ENCODE measurements at places on chromosomes 16 and 17.

DNA sequence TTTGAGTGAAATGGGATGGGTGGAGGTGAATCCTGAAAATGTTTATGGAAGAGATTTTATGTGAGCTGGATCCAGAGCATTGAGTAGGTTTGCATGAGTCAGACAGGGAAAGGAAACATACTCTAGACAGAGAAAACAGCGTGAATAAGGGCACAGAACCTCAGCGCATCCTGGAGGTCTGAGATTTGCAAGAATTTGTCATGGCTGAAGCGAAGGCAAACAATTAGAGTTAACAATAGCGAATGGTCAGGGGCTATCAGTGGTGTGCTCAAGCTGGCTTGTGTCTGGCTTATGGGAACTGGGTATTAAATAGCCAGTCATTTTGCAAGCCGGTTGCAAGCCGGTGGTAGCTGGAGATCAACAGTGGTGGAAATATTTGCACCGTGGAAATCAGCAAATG is 36.4 kb downstream of the MAP2K6 start:
- no peak for DNase-seq

GRCh38 chr17:386141-386876 is 33.7 kb upstream of the RPH3AL start:
- DNase-seq: no peak

- DNase-seq: no peak
These were observed 8.4 kb upstream of the TMEM235 start for GRCh38 chr17:78223061-78223460.

GRCh38 chr17:78304549-78305037 is 55.3 kb downstream of the SOCS3 start:
- no peak for DNase-seq

GRCh38 chr17:31202968-31203367 is 94.1 kb downstream of the OMG start:
- no peak for DNase-seq

DNA sequence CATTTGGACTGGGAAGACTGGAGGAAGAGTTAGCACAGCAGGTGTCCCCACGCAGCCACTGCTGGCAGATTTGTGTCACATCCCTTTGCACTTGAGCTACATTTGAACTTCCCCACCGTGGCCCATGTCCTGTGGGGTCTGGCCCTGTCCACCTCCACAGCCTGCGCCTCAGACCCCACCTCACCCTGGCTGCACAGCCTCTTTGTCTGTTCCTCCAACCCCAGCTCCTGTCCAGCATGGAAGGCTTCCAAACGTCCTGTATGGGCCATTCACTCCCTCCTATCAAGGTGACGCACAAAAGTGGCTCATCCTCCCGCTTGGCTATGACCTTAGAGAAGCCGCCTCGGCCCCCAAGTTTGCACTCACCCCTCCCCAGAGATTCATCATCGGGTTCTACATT is 200.6 kb downstream of the FOXL1 start:
- no peak for DNase-seq

- DNase-seq: no peak
These were observed 172.5 kb downstream of the XYLT1 start for GRCh38 chr16:17298238-17298637.

DNA sequence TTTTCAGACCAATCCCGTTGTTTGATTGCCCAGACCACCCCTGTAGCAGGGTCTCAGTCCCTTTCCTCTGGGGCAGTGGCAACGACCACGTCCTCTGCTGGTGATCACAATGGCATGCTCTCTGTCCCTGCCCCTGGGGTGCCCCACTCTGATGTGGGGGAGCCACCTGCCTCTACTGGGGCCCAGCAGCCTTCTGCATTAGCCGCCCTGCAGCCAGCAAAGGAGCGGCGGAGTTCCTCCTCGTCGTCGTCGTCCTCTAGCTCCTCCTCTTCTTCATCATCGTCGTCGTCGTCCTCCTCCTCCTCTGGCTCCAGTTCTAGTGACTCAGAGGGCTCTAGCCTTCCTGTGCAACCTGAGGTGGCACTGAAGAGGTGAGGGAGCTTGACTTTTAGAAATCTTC is 9.2 kb downstream of the ELOB start:
- no peak for DNase-seq

DNA sequence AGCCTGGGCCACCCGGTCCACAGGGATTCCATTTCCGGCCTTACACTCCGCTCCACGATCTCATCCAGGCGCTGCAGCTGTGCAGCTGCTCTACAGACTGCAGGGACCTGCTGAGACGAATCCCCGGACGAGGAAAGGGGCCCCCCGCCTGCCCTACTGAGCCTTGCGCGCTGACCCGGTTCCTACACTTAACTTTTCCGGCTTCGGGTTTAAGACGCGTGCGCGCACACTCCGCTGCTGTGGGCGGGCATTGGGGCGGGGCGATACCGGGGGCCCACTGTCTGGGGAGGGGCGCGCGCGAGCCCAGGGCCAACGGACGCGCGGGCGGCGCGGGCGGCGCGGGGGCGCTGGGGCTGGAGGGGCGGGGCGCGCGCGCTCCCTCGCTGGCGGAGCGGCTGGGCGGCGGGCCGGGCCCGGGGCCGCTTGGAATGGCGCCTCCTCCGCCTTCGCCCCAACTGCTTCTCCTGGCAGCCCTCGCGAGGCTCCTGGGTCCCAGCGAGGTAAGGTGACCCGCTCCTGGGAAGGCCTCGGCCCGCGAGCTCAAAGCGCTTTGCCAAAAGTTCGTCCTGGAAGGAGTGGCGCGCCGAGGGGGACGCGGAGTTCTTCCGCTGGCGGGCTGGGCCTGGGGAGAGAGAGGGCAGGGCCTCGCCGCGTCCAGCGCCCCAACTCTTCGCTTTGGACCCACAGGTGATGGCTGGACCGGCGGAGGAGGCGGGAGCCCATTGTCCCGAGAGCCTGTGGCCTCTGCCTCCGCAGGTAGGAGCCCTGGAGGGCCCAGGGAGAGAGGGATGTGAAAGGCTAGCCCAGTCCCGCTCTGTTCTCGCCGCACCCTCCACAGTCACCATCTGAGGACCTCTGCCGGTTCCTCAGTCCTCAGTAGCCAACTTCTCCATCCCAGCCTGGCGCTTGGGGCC is at the start of gene TP53I13:
Gene TP53I13 (plus strand): TSS at position 371 of the 914 bp plus-strand sequence. CDS start 58 bp downstream, at position 429.
- peak; percentile 58 for DNase-seq

GRCh38 chr17:76943781-76944213 is 75.6 kb downstream of the MGAT5B start:
- DNase-seq: no peak

GRCh38 chr16:71230122-71230845 is at the start of gene HYDIN:
Gene HYDIN (minus strand): TSS chr16:71230722. CDS start chr16:71186895, 43,827 bp downstream.
- DNase-seq: no peak

DNA sequence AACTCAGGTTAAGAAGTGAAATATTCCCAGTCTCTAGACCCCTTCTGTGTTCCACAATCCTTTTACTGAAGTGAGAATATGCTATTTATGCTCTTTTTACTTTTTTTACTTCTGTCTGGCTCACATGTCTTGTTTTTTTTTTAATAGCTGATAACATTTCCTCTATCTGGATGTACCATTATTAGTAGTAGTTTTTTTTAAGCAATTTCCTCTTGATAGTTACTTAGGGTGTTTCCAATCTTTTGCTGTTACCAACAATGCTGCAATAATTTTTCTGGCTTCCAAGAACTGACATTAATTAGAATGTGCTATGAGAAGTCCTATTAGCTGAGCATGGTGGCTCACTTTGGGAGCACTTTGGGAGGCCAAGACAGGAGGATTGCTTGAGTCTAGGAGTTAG is 32.0 kb downstream of the KSR1 start:
- DNase-seq: no peak

GRCh38 chr17:72219824-72220493 is 99.1 kb downstream of the SOX9 start:
- no peak for DNase-seq

- DNase-seq: no peak
These were observed 45.4 kb downstream of the C16orf78 start for GRCh38 chr16:49419006-49419405.

DNA sequence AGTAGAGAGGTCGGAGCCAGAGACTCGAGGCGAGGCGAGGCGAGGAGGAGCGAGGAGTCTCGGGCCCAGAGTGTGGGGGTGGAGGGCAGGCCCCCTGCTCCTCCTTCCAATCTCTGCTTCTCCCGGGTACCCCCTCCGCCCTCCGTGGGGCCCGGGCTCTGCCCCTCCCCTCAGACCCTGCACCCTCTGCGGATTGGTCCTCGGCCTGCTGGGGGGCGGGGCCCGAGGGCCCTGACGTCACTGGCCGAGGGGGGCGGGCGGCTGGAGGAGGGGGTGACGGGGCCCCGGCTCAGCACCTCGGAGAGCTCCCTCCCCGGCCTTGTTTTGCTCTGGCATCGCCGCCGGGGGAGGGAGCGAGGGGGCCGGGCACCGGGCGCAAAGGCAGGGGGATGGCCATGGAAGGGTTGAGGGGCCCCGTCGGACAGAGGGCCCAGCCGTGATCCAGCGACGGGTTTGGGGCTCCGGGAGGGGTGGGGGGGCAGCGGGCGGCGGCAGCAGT is at the start of gene RUNDC3A:
Gene RUNDC3A (plus strand): TSS at position 282 of the 499 bp plus-strand sequence. CDS start 232 bp downstream, outside the sequence.
- no peak for DNase-seq

DNA sequence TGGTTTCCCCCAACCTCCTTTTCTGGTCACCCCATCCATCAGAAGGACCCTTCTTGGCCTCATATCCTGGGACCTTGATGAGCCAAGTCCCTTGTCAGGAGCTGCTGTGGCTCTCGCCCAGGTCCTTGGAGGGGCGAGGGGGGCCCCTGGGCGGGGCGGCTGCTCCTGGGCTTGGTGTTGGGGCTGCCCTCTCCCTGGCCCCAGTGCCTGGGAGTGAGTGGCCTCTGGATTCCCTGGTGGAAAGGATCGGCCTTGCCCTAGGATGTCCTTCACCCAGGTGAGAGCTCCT is 6.2 kb upstream of the NOTUM start:
- DNase-seq: no peak

DNA sequence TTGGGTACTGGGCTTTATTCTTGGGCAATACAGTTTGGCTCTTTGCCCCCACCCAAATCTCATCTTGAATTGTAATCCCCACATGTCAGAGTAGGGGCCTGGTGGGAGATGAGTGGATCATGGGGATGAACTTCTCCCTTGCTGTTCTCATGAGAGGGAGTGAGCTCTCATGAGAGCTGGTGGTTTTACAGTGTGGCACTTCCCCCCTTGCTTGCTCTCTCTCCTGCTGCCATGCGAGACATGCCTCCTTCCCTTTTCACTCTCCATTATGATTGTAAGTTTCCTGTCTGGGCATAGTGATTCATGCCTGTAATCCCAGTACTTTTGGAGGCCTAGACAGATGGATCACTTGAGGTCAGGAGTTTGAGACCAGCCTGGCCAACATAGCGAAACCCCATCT is 18.1 kb upstream of the CNEP1R1 start:
- DNase-seq: no peak

GRCh38 chr17:74759941-74760340 is 11.5 kb downstream of the NHERF1 start:
- DNase-seq: no peak

- no peak for DNase-seq
These were observed 290.0 kb upstream of the SOX9 start for GRCh38 chr17:71830866-71831265.

GRCh38 chr16:75105306-75106061 is 11.1 kb downstream of the LDHD start:
- DNase-seq: no peak

GRCh38 chr17:266219-266618 is 84.8 kb upstream of the DOC2B start:
- no peak for DNase-seq

DNA sequence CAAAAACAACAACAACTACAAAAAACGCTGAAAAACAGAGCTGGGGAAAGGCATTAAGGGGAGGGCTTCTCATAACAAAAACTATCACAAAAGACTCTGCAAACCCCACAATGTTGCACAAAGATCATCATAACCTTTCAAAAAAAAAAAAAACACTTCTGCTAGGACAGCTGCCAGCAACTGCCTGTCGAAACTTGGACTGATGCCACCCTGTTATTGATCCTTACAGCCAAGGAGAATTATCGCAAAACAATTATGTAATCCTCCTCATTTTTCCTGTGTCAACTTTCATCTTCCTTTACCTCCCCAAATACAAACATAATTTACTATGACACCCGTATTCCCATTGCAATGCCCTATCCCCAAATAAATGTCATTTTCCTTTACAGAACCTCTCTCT is 9.3 kb downstream of the CCDC40 start:
- no peak for DNase-seq

DNA sequence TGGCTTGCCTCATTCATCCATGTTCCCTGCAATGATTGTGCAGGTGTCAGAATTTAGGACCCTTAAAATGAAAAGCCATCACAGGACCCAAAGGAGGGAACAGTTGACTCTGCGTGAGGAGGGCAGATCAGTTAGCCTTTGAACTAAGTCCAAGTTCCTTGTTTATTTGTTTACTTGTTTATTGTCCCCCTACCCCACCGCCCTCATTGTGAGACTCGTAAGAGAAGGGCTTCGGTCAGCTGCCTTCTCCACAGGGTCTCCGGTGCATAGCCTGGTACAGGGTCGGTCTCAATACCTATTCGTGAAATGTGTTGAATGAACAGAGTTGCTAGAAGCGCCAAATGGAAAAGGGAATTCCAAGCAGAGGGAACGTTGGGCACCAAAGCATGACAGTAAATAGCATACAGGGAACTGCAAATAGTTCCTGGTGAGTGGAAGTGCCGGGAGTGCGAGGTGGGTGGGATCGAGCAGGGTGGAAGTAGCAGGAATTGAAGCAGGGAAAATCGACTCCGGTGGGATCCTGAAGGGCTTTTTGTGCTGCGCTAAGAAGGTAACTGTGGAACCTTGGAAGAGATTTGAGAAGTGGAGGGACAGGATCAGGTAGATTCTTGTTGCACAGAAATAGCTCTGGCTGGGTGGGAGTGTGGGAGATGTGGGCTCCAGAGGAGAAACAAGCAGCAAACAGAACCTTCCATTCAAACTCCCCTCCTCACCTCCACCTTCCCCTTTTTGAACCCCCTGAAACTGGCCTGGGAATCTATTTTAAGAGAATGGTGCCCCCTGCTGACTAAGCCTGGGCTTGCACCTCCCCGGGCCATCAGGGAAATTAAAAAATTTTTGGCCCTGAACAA is 12.7 kb downstream of the SLC35B1 start:
- DNase-seq: no peak

DNA sequence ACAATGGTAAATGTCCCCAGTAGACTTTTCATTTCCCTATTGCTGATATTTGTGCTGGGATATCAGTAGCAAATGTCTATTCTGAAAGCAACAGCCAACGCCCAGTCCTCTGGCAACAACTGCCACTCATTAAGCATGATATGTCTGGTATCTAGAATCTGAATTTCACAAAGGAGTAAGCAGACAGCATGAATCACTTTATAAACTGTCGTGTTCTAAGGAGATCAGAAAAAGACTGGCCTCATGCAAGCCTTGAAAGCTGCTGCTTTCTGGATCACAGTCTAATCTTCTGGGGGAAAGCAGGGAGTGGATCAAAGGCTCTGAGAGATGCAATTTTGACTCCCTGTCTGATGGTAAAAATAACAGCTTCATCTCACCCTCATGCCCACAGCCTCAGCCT is 153.1 kb upstream of the NOG start:
- no peak for DNase-seq

Measured in esophagus squamous epithelium (tissue), 5 donors.